Hepatocyte (in vitro differentiated cells): ENCODE measurements at places on chromosomes 12 and 14. TPM values are rescaled to one million over a fixed set of nuclear protein-coding genes. Genes with fewer than 3 reads are reported as not detected.

GRCh38 chr14:77055306-77055705, 26.8 kb upstream of the IRF2BPL start:
- no peak overlapping the region for H3K4me3 ChIP-seq
- H3K4me1 ChIP-seq = no peaks in the 10 kb centered on the region
- no peak overlapping the region for H3K27ac ChIP-seq
- H3K36me3 ChIP-seq = no peaks in the 10 kb centered on the region
- H3K27me3 ChIP-seq = no peaks in the 10 kb centered on the region
- no peak for DNase-seq

The NPFF gene
- 0.77 TPM in 1 of 2 replicates, not detected in the other for polyA plus RNA-seq

The LTBR gene
- 75.2 and 79.8 TPM in 2 replicates for polyA plus RNA-seq

- no peaks in the 10 kb centered on the region for H3K27me3 ChIP-seq
- H3K4me3 ChIP-seq = no peak overlapping the region
- no peaks in the 10 kb centered on the region for H3K36me3 ChIP-seq
Observed at GRCh38 chr12:2284321-2284813, 231.6 kb downstream of the CACNA1C start.

- H3K36me3 ChIP-seq = no peaks in the 10 kb centered on the region
- no peaks in the 10 kb centered on the region for H3K4me1 ChIP-seq
- H3K27ac ChIP-seq = peak overlapping the region; percentile 15
- H3K4me3 ChIP-seq = no peak overlapping the region
Observed at GRCh38 chr12:43009846-43010240, 420.3 kb upstream of the PRICKLE1 start.
